WERI-Rb-1 (cell line): ENCODE measurements at places on chromosomes 1 and 21.

DNA sequence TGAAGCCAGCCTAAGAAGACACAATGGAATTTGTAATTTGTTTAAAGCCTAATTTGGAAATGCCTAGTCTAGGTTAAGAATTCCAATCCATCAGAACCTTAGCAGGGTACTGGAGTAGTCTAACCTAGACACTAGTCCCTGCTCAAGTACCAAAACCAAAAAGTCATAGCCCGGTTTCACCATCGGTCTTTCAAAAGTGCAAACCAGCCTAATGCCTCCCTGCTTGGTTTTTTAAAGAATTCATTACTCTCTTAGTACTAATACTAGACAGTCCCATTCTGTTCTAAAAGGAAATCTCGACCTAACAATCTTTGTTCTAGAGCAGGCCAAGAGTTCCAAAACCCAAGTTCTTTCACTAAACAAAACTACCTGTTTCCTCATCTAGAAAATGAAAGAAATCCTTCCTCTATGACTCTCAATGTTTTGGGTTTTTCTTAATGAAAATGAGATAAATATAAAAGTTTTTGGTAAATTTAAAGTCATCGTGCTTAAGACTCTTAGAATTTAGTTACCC, 2.6 kb downstream of the PUM1 start:
- no peak for DNase-seq

GRCh38 chr1:2561446-2561845, 5.3 kb downstream of the TNFRSF14 start:
- DNase-seq = no peak

DNA sequence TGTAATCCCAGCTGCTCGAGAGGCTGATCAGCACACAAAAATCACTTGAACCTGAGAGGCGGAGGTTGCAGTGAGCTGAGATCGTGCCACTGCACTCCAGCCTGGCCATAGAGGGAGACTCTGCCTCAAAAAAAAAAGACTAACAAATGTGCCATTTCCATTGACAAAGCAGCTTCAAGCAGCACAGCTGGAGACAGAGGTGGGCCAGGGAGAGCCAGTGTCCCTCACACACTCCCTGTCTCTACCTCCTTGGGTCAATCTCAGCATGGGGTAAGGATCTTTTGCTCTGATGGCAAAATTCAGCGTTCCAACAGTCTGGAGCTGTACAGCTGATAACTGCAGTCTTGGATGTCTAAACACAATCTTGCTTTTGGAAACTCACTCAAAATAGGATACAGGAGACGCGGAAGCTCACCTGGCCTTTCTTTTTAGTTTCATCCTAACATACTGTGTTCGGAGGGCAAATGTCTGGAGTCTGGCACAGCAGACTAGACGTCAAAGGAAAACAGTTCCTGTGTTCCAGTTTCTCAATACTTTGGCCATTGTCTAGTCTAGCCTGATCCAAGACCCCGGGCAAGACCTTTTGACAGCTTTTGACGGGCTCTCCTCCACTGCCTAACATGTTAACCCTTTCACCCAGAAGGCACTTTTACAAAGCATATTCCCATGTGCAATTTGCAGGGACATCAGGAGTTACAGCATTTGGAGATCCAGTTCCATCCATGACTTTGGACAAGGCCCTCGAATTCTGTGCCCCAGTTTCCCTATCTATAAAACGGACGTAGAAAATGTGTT, 2.9 kb downstream of the RCC2 start:
- DNase-seq = no peak

DNA sequence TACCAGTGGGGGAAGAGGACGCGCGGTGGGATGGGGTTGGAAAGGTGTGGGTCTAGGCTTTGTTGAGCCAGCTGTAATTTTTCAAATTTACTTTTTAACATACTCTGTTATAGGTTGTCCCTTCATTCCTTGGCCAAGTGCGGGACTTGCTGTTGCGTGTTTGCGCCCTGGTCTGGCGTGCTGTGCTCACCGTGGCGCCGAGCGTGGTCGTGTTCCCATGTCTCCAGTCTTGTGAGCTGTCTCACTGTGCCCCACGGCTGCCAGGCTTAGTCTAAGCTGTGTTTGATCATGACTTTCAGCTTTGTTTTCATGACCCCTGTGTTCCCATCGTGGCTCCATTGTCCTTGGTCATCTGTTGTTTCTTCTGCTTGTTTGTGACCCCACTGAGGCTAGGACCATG, 26.0 kb downstream of the TRAPPC10 start:
- no peak for DNase-seq

DNA sequence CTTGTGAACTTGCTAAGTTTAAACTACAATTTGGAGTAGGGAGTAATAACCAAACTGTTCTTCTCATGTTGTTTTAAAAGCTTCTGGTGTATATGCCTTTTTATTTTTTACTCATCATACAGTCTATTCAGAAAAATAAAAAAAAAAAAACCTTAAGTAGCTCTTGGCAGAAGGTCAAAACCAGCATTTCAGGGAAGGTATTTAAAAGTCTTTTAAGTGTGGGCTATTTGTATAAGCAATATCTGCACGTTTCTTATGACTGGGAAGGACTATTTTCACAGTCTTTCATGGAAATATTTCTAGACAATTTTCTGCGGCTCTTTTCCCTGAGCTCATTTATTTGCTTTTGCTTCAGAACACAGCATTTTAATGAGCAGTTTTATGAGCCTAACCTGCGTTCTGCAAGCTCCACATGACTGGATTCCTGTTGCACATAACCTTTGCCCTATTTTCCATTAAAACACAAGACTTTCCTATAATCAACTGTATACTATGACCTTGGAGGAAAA, 60.9 kb upstream of the C1orf105 start:
- DNase-seq = no peak

GRCh38 chr1:81597720-81598426, 202.9 kb upstream of the ADGRL2 start:
- no peak for DNase-seq

DNA sequence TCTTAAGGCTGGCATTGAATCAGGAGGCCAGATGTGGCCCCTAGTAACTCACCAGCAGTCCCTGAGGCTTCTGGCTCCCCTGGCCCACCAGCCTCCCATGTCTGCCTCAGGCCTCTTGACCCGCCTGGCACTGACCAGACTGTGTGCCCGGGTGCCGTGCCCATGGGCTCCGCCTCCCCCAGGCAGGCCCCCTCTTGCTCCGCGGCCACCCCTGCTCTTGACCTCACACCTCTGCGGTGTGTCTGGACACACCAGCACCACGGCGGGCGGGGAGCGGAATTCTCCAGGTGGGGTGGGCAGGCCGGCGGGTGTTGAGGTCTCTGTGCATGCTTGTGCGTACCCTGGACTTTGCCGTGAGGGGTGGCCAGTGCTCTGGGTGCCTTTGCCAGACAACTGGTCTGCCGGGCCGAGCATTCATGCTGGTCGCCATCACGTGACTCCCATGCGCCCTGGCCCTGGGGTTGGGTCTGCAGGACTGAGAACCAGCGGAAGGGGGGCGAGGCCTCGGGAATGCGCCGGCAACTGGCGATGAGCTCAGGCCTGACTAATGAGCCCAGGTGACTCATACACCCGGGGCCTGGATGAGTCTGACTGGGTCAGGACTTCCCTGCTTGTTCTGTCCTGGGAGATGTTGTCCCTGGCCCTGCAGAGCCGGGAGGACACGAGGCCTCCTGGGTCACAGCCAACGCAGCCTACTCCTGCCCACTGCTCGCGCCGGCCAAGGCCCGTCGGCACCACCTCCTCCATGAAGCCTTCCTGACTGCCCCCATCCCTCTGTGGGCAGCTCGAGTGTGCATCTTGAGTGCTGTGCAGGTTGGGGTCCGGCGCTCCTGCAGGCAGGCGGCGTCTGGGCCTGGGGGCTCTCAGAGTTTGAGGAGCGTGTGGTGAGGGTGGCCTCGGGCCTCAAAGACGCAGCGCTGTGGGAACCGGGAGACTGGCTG, 22.6 kb downstream of the COL18A1 start:
- no peak for DNase-seq

DNA sequence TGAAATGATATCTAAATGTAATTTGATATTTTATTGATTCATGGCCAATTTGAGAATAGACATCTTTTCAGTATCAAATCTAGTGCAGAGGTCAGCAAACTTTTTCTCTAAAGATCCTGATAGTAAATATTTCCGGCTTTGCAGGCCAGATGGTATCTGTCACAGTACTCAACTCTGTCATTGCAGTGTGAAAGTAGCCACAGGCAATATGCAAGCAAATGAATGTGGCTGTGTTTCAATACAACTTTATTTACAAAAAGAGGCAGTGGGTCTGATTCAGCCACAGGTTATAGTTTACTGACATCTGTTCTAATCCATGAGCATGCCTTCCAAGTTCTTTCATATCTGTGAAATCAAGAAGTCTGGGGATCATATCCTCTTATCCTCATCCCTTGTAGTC, 221.2 kb downstream of the PRDM2 start:
- DNase-seq = no peak
